HCT116 (cell line): ENCODE measurements at places on chromosomes 1 and 21.

GRCh38 chr1:218930472-218931241 is 243.0 kb upstream of the LYPLAL1 start:
- no peak for DNase-seq

- DNase-seq, result no peak
Observed at GRCh38 chr1:57910782-57911181, 486.9 kb upstream of the DAB1 start.

- no peak for DNase-seq
Observed at GRCh38 chr21:28423521-28424190, 569.0 kb downstream of the LTN1 start.

GRCh38 chr1:225755671-225756319 is 21.8 kb upstream of the SRP9 start:
- no peak for DNase-seq

DNA sequence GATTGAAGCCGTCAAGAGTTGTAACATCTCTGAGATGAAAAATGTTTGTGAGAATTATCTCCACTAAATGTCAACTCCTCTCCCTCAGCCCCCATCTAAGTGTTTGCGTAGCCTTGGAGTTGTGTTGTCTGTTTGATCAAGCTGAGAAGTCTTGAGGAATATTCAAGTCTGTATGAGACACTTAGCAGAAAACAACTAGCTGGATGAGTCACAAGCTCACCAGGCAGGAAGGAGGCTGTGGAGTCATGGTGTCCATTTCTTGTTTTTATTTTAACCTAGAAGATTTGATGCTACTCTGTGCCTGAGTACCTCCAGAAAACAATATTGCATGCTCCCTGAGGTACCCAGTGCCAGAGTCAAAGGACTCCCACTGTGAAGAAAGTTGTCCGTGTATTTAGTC is 211.6 kb upstream of the PLXNA2 start:
- DNase-seq, result no peak

GRCh38 chr1:169928438-169929209 is 34.9 kb upstream of the SCYL3 start:
- peak; percentile 43 for DNase-seq

DNA sequence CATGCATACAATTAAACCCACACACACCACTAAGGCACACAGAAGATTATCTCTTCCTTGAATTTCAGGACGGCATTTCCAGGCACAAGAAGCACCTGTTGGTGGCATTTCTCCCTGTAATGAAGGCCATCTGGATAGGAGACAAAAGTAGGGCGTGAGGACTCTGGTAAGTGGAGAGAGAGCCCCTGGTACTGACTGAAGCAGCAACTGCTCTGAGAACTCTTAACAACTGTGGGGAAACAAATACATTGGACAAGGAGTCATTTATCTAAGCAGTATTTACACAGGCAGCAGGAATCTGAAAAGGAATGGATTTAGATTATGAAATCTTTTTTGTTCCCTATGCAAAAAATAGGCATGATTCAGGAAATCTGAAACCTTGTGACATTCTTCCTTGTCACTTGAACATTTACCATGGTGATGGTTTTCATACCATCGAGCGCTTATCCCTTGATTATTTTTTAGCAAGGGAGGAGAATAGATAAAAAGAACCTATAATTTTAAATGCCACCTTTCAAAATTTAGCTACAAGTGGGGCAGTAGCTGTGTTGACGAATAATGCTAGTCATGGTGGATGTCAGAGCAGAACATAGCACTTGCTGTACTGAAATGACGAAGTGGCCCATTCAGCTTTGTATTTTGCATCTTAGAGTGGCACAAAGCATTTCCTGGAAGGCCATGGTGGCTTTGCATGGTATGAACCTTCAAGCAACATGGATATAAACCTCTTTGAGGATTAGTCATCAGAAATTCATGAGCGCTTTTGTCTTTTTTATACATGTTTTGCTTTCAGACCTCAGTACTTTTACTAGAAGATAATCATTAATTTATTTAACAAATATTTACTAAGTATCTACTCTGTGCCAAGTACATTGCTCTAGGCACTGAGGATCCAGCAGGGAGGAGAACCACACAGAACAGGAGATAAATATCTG is 362.0 kb downstream of the ADGRL2 start:
- DNase-seq, result no peak

GRCh38 chr1:15696956-15697521 is 12.9 kb downstream of the PLEKHM2 start:
- no peak for DNase-seq

DNA sequence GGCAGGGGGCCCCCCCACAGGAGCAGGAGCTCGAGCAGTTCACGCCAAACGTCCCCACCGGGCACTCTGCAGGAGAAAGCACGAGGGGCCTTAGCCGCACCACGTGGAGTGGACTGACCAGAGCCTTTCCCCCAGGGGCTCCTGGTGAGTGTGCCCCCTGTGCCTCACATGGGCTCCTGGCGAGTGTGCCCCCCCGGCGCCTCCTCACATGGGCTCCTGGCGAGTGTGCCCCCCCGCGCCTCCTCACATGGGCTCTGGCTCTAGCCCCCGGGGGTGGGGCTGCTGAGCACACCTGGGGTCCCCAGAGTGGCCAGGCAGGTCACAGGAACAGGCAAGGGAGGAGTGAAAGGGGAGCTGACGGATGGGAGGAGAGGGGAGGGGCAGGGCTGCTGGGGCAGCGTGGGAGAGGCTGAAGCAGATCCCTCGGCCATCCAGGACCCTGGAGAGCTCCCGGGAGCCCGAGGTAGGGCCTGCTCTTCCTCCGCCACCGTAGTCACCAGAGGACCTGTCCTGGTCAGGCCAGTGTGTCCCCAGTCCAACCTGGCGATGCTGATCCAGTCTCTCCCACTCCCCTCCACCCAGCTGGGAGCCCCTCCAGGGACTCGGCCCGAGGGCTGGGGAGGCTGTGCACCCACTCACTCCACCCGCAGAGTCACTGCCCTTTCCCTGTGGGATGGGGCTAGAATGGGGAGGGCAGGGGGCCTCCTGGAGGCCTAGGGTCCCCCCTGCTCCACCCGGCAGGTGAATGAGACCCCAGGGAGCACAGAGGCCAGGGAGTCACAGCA is 47.6 kb downstream of the ARHGEF16 start:
- DNase-seq, result no peak

- DNase-seq, result no peak
Observed at GRCh38 chr1:172180501-172181285, 239.8 kb upstream of the C1orf105 start.

- DNase-seq, result no peak
Observed at GRCh38 chr1:9097947-9098705, 28.7 kb upstream of the SLC2A5 start.

GRCh38 chr1:89539128-89539527 is 14.5 kb downstream of the LRRC8B start:
- DNase-seq, result no peak

GRCh38 chr21:45963232-45963570 is 18.4 kb upstream of the COL6A1 start:
- DNase-seq, result no peak

DNA sequence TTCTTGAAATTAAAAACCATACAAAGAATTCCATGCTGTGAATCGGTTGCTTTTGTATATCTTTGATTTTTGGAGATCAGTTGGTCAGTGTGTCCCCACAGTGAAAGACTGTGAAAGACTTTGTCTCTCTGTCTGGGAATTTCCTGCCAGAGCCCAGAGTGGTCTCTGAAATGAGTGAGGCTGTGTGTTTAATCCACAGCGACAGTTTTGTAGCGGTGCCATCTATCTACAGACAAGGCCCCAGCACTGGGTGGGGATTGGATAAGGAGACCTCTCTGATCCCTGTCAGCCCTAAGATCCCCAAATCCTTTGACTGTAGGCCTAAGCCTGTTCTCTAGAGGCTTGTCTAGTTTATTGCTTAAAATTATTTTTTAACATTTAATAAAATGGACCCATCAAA is 10.3 kb downstream of the GPR25 start:
- DNase-seq, result no peak

DNA sequence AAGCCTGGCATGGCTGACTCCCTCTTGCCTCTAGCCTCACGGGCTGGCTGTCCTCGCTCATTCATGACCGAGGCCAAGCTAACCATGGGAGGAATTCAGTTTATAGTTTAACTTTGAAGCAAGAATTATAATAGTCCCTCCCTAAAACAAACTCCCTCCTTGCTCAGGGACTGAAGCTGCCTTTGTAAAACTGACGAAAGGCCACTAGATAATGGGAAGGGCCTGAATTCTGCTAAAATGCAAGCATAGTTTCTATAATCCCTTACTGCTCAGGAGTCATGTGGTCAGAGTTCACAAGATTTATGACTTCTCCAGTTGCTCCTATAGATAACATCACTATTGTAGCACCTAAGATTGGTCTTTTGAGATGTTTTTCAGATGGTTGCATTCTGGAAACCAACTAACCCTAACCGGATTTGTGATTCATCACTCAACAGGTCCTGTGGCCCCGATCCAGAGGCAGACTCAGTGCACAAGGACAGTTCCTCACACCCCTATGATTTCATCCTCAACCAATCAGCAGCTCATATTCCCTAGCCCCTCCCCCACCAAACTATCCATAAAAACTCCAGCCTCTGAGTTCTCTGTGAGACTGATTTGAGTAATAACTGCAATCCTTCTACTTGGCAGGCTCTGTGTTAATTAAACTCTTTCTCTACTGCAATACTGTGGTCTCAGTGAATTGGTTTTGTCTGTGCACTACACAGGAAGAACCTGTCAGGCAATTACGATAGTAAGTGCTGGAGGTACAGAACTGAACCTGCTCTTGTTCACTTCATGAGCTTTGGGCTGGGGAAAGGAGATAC is 26.4 kb downstream of the HHIPL2 start:
- DNase-seq, result no peak

- no peak for DNase-seq
Observed at GRCh38 chr21:45769294-45769693, 125.8 kb downstream of the PCBP3 start.

GRCh38 chr21:38477226-38477625 is 21.1 kb downstream of the ERG start:
- no peak for DNase-seq

- DNase-seq, result no peak
Observed at GRCh38 chr1:203327684-203328457, 22.6 kb downstream of the BTG2 start.

- no peak for DNase-seq
Observed at GRCh38 chr1:165490175-165490574, 45.2 kb upstream of the RXRG start.

DNA sequence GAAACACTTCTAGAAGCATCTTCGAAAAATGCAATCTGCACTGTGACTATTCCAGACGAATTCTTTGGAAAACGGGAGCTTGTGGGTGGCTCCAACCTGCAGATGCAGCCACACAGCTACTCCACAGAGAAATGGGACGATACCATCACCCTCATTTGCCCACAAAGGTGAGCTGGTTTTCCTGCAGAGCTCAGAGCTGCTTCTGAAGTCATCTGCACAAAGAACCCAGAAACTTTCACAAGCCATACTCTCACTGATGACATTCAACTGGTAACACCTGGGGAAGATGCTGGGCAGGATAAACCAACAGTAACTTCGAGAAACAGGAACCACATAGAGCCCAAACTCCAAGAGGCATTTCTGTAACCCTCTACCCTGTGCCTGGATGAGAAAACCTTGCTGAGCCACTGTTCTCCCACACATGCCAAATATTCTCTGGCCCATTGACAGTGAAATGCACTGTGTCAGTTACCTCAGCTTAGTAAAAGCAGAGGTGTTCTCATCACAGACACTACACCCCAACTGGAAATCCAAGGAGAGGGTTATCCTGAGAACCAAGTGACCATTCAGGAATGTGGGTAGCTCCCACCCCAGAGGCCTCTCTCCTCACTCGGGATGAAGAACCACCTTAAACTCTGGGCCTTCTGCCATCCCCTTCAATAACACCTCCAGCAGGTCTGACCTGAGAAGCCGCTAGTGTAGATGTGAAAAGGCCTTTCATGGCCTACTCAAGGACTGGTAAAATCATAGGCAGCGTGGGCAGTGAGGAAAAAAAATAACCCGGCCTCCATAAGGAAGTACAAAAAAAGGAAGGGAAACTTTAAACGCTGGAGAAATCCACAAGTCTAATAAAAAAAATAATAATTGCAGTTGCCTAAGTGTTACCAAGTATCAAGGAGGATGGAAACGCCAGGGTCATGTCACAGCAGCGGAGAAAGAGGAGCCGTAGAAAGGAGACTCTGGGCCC is 56.7 kb downstream of the HSF2BP start:
- no peak for DNase-seq

GRCh38 chr1:205585169-205585834 is 46.5 kb downstream of the ELK4 start:
- DNase-seq, result no peak

DNA sequence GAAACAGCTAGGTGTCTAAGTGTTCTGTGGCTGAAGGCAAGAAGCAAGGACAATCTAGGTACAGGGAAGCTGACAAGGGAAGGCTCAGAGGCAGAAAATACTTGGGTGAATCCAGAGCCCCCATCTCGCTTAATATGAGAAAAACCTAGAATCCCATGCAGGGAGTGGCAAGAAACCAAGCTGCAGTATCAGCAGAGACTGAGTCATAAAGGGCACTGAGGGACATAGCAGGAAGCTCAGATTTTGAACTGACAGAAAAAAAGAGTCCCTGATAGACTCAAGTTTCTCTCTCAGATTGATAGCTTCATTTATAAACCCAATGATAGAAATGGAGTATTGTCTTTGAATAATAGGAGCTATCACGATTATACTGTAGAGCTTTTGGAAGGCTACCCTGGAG is 77.3 kb upstream of the KCNJ15 start:
- no peak for DNase-seq

- DNase-seq, result no peak
Observed at GRCh38 chr1:28244549-28245251, 8.8 kb downstream of the ATP5IF1 start.

DNA sequence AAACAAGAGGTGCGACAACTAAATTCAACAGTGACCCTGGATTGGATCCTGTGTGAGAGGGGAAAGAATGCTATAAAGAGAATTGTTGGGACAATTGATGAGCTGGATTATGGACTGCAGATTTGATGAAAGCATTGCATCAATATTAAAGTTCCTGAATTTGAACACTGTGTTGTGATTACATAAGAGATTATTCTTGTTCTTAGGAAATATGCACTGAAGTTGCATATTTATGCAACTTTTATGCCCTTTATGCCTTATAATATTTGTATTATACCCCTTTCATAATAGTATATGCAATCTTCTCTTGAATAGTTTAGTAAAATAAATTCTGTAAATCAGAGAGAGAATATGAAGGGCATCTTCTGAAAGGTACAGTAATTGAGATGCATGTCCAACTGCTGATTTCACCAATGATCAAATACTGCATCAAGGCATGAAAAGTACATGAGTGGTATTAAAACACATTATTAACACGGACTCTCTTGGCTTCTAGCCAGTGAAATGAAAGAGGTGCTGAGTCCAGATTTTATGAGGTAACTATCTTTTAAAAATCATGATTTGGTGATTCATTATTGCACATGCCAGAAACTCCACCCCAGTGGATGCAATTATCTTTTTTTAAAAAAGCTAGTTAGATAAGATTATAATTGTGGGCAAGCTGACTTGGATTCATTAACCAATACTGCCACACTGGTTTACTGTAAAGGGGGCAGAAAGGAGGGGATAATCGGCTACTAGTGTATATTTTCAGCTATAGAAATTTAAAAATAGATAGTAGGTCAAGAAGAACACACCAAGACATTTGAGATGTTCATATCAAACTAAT is 19.9 kb upstream of the LPAR3 start:
- DNase-seq, result no peak

- DNase-seq, result no peak
Observed at GRCh38 chr1:61808968-61809367, 66.7 kb downstream of the PATJ start.
